ENCODE measurements at places on chromosomes 5 and 9.

- no peak for DNase-seq
These were observed 153.9 kb downstream of the CDH9 start for GRCh38 chr5:26884481-26884880.

DNA sequence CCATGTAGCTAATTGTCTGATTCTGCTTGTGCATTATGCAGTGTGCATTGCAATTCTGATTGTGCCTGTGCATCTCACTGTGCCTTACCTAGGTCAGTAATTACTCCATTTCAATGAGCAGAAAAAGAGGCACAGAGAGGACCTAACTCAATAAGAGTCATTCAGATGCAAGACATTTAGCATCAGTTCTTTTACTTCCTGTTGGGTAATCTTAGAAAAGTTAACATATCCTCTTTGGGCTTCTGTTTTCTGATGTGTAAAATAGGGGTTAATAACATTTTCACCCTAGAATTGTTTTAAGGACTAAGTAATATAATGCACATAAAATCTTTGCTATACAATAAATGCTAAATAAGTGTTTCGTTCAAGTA is 7.0 kb upstream of the DCTN4 start:
- DNase-seq, result no peak

DNA sequence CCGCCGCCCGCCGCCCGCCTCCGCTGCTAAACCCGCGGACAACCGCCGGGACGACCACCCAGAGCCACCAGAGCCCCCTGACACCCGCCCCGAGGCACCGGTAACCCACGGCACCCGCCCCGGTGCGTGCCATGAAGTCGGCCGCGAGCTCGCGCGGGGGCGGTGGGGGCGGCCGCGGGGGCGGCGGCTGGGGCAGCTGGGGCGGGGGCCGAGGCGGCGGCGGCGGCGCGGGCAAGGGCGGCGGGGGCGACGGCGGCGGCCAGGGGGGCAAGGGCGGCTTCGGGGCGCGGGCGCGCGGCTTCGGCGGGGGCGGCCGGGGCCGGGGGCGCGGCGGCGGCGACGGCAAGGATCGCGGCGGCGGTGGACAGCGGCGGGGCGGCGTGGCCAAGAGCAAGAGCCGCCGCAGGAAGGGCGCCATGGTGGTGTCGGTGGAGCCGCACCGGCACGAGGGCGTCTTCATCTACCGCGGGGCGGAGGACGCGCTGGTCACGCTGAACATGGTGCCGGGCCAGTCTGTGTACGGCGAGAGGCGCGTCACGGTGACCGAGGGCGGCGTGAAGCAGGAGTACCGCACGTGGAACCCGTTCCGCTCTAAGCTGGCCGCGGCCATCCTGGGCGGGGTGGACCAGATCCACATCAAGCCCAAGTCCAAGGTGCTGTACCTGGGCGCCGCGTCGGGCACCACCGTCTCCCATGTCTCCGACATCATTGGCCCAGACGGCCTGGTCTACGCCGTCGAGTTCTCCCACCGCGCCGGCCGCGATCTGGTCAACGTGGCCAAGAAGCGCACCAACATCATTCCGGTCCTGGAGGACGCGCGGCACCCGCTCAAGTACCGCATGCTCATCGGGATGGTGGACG is 499 bp downstream of the FBLL1 start:
- no peak for DNase-seq

GRCh38 chr9:134858051-134858841 is 22.4 kb upstream of the FCN2 start:
- no peak for DNase-seq

- no peak for DNase-seq
These were observed 522.7 kb upstream of the TYRP1 start for GRCh38 chr9:12170456-12170855.

DNA sequence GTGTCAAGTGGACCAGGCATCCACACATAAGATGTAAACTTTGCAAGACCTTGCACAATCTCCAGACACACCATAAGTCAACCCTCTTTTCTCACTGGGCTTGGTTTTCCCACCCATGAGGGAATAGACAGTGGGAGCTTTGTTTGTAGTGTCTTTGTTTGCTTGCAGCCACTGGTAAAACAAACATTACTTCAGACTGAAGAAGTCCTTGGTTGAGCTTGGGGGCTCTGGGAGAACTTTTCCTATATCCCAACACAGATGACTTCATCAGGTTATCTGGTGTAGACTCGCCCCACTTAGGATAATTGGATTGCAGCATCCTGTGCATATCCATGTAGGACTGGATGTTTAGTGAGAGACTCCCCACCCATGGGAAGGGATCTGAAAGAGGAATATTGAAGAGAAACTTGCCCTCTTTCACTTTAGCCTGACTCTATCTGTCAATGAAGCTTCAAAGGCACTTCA is 11.5 kb upstream of the ADGRV1 start:
- DNase-seq, result no peak

DNA sequence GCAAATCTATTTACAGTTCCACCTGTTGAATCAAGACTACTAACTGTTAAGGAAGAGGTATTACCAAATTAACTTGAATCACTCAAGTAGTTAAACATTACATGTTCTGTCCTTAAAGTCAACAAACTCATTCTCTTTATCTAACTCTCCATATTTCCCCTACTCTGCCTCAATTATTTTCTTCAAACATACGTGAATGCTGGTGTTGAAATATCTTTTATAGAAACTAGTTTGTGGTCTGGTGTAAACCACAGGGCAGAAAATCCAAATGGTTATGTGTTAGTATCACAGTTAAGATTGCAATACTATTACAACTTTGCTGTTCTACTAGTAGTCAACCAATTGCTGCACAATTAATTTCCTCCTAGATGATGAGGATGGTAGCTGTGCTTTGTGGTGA is 603.5 kb downstream of the KCTD16 start:
- no peak for DNase-seq

- DNase-seq, result no peak
These were observed 133.1 kb downstream of the DENND1A start for GRCh38 chr9:123796618-123797484.

DNA sequence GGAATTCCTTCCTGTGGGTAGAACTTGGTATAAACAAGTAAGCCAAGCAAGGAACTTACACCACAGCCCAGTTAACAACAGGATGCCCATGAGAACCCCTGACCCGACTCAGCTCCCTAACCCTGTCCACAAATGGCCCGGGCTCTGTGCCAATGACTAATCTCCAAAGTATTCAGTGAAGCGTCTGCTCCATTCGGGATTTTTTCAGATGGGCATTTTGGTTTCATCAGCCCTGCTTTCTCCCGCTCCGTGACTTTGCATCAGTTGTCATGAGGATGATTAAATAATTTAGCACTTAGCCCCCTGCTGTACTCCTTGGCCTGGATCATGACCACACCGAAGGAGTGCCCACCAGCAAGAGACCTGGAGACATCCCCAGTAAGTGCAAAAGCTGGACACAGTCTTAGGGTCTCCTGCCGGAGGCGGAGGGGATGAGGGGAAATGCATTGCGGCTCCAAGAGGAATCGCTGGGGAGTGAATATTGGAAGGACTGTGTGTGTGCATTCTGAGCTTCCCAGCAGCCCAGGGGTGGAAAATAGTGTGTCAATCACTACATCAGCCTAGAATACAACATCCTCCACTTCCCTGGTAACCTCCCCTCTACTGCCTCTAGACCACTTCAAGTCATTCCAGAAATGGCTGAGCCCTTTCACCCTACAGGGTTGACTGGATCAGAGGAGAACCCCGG is 41.4 kb upstream of the DNAH5 start:
- no peak for DNase-seq

GRCh38 chr5:106673941-106674340 is 996.8 kb downstream of the EFNA5 start:
- no peak for DNase-seq

DNA sequence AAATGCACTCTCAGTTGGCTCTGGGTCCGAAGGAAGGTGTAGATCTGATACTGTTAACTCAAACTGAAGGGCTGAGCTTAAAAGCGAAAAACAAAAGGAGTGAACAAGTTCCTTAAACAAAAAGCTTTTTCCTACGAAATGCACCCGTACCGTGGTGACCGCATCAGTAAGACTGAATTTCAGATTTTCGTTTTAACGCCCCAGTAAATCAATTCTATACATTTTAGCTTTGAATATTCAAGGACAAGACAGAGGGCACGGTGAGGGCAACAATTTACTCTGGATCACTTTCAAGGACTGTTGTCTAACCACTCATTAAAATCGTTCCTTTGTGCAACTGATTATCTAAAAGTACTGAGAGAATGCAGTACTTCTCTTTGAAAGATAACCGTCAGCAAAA is 1.9 kb downstream of the HOMER1 start:
- no peak for DNase-seq

- no peak for DNase-seq
These were observed 182.2 kb downstream of the SREK1 start for GRCh38 chr5:66326276-66326675.

- no peak for DNase-seq
These were observed at the start of gene NME5 for GRCh38 chr5:138138949-138139780. TSS of gene NME5 (minus strand) at chr5:138139428. CDS start at chr5:138138780, 648 bp downstream.

GRCh38 chr5:179217956-179218942 is 127.0 kb downstream of the ADAMTS2 start:
- no peak for DNase-seq

DNA sequence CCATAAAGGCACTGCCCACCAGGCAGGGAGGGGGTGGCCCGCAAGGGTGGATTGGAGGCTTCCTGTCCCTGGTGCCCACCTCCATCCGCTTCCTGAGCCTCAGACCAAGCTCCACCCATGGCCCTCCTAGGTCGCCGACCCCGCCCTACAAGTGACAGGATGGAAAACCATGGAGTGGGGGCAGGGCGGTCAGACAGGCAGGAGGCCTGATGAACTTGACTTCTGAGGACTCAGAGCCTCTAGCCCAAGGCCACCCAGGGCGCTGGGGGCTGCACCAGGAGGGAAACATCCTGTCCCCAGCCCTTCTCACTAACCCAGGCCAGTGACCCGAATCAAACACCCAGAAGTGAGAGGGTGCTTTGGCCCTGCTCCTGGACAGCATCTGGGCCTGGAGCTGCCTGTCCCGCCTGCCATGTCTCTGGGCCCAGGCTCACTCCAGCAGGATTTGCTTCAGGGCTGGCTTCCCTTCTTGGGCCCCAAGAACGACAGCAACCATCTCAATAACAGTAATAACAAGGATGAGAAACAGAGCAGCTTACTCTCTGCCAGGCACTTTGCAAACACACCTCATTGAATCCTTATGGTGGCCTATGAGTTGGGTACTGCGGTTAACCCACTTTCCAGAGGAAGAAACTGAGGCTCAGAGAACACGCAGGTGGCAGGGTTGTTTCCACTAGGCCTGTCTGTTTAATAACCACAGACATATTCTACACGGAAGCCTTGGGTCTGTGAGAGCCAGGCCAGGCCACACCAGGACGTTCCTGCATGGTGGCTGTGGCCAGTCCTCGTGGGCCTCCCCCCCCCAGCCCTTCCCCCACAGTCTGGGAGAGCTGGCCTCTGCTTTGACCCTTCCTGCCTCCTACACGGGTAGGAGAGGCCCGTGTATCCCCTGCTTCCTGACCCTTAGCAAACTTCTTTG is 4.4 kb upstream of the ST6GALNAC6 start:
- DNase-seq, result peak; percentile 68

GRCh38 chr9:63817622-63818518 is 1467.1 kb downstream of the FOXD4L5 start:
- DNase-seq, result peak; percentile 45

DNA sequence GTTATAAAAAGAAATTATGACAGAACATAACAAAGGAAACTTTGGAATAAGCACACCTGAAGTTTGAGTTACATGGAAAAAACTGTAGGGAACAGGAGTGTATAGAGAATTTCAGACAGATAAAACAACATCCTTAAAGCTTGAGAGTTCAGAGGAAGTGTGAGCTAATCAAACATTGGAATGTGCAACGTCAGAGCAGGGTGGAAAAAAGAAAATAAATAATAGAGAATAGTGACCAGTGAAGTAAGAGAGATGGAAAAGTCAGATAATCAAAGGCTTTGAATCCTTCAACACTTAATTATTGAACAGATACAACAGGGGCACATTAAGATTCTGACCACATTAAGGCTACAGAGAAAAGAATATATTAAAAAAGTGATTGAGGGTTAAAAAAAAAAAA is 128.5 kb upstream of the CDH10 start:
- no peak for DNase-seq

DNA sequence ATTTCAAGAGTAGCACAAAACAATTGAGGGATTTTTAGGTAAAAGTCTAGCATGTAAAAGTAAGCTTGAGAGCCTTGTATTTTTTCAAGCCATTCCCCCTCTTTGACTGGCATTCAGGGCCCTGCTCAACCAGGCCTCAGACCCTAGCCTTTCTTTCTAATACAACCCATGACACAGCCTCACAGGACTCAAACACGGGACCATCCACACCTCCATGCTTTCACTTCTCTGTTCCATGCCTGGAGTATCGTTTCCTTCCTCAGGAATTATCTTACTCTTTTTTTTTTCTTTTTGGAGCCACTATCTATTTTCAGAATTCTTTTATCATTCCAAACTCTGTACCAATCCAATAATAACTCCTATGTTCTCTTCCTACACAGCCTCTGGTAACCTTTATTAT is 560.2 kb upstream of the CLINT1 start:
- no peak for DNase-seq

DNA sequence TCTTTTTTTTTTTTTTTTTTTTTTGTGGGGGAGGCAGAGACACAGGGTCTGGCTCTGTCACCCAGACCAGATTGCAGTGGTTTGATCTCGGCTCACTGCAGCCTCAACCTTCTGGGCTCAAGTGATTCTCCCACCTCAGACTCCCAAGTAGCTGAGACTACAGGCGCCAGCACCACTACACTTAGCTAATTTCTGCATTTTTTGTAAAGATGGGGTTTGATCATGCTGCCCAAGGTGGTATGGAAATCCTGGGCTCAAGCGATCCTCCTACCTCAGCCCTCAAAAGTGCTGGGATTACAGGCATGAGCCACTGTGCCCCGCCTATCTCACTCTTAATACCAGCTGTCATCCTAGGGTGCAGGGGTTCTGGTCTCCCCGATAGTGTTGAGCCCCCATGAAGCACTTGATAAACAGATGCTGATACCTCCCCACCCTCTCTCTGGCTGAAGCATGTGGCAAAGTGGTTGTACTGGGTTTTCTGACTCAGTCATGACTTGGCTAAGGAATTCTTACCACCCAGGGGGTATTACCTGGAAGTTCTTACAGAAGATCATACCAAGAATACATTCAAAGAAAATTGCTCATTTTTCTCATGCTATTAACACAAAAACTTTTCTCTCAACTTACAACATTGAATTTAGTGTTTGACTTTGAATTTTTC is 110.2 kb upstream of the DAPK1 start:
- no peak for DNase-seq

GRCh38 chr5:57435701-57436134 is 46.9 kb downstream of the ACTBL2 start:
- DNase-seq, result no peak

DNA sequence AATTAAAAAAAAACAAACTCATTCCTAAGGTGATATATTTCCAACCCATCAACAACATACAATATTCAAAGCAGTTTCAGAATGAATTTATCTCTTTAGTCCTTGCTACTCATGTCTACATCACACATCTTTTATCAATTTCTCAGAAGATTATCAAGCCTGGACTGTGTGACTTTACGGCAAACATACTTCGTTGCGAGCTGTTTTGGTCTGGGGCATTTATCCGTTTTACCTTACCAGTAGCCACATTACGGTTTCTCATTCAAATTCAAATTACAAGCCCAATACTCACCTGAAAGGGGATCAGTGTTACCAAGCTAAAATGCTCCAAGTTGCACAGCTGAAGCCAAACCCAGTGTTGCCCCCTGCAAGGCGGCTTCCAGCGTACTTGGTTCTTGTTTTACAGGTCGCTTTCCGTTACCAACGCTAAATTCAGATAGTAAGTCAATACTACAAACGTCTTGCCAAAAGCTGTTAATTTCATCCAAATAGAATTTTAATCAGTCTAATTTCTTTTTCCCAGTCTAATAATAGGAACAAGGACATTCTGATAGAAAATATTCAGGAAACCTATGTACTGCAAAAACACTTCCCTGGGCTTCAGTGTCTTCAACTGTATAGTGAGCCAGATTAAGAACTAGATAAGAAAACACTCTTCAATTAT is 1.8 kb downstream of the HNRNPH1 start:
- no peak for DNase-seq
